Left forelimb (tissue), 1 donor: ENCODE measurements at places on chromosomes 11 and 22.

DNA sequence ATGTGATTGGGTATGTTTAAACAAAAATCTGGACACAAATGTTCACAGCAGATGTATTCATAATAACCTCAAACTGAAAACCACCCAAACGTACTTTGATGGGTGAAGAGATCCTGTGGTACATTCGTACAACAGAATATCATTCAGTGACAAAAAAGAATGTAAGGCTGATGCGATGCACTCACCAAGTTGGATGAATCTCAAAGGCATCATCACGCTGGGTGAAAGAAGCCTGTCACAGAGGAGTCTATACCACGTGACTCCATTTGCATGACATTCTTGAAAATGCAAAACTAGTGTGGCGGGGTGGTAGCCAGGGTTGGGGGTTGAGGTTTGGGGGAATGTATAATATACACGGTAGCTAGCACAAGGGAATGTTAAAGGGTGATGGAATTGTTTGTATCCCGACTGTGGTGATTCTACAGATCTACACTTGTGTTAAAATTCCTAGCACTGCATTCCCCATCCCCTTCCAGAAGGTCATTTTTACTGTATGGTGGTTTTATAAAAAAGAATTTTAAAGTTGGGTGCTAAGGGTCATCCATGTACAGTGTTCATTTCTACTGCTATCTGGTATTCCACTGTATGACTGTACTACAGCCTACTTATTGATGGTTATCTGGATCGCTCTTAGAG, 35.0 kb upstream of the SLC25A1 start:
- DNase-seq: no peak

GRCh38 chr11:19931141-19931770, 218.6 kb downstream of the NAV2 start:
- DNase-seq: no peak

- DNase-seq: no peak
These were observed 14.5 kb downstream of the XNDC1N start for GRCh38 chr11:71913756-71914526.

DNA sequence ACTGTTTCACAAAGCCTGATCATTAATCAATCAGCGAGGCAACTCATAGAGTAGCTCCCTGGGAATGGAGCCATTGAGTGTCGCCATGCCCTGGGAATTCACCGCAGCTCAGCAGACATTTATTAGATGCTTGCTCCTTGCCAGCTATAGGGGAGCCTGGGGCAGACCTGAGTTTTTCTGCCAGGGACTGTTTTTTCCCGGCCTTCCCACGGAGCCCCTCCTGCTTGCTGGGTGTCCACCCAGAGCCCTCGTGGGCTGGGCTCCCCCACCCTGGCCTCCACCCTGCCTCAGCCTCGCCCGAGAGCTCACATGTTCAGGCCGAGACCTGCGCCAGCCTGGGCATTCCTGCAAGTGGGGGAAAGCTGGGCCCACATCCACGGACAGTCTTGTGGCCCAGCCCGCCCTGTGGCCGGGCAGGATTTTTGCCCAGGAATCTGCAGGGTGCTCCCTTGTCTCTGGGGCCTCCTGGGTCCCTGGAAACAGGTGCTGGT, 64.9 kb downstream of the SMIM38 start:
- peak; percentile 65 for DNase-seq

GRCh38 chr11:78426845-78427244, 9.2 kb upstream of the GAB2 start:
- no peak for DNase-seq

- no peak for DNase-seq
These were observed 11.9 kb upstream of the SH3BP1 start for GRCh38 chr22:37627545-37627944.

DNA sequence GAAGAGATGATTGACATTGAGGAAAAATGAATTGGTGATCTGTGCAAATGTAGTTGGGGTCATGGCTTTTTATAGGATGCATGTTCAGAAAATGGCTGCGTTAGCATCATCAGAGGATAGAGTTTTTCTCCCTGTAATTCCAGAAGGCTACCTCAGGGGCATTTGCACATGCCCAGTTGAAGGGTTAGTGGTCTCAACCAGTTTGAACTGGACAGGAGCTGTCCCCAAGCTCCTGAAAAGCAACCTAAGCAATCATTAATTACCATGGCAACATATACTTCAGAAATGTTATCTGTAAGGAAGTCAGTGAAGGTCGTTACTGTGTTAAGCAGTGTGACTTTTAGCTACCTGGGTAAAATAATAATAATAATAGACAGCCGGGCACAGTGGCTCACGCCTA, 29.3 kb downstream of the TUG1 start:
- DNase-seq: no peak

DNA sequence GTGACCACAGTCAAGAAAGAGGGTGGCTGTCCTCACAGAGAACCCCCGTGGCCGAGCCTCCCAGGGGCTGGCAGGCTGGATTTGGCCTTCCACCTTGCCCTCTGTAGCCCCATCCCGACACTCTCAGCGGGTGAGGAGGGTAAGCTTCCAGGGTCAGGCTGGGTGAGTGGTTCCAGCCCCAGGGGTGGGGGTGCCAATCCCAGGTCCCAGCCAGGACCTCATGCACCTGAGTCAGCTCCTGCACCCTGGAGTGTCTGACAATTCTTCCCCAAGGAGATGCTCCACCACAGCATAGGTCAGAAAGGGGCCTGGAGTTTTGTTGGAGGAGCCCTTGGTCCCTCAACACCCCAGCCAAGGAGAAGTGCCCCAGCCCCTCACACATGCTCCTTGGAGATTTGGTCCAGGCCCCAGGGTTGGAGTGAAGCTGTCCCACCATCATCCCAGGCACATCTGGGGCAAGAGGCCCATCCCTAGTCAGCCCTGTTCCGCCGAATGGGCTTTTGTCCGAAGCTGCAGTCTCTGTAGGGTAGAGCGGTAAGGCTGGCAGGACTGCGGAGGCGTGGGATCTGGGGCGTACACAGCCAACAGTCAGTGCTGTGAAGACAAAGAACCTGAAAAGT, 8.4 kb downstream of the LINC01488 start:
- DNase-seq: no peak

- no peak for DNase-seq
These were observed 35.1 kb upstream of the LRRC10B start for GRCh38 chr11:61473370-61474012.

DNA sequence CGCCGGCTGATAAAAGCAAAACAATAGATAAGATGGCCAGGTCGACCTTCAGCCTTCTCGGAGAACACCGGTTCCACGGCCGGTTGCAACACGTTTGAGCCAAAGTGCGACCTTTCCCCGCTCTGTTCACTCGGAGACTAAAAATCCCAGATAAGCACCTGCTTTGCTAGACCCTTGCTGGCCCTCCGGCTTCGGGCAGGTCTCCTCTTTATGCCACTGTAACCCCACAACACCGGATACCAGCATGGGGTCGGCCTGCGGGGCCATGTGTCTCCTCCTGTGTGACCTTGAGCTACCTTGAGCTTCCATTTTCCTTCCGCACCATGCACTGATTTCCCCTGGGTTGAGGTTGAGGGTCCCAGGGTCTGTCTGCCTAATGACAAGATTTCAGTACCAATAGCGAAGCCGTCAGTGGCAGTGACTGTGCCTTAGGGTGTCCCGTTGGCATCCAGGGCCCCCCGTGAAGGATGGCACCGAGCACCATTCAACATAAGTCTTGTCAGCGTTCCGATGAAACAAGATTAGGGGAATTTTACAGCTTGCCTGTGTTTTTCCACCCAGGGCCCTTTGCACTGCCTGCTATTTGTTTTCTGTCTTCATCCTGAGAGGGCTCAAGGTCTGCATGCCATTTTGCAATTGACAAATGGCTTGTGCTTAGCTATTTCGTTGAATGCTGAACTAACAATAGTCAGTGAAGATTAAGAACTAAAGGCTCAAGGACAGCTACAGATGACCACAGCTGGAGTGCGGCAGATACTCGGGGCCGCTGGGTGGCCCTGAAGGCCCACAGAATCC, 118.6 kb downstream of the KCNQ1 start:
- no peak for DNase-seq
